ENCODE measurements at places on chromosomes 7 and 10. TPM values are rescaled to one million over a fixed set of nuclear protein-coding genes. Genes with fewer than 3 reads are reported as not detected.

ARHGEF35 gene
- 3.8 TPM for total RNA-seq

TAF5 gene
- 8.6 TPM for total RNA-seq

TNS3 gene
- 1.2 TPM for total RNA-seq

PPRC1 gene
- 42.6 TPM for total RNA-seq

IDI1 gene
- 37.4 TPM for total RNA-seq

TRPV6 gene
- total RNA-seq = not detected

SLC13A1 gene
- not detected for total RNA-seq

CLRN3 gene
- total RNA-seq = not detected

GRCh38 chr10:23100331-23101030 lies 5.1 kb downstream of the MSRB2 start:
- DNase-seq = no peak
- H3K4me3 ChIP-seq = no peak overlapping the region
- peak overlapping the region; percentile 61 for H3K27ac ChIP-seq
- H3K27me3 ChIP-seq = no peaks in the 10 kb centered on the region

- no peaks in the 10 kb centered on the region for H3K27me3 ChIP-seq
- H3K4me3 ChIP-seq = no peak overlapping the region
- no peak for DNase-seq
- no peaks in the 10 kb centered on the region for H3K36me3 ChIP-seq
Measured at GRCh38 chr10:119755446-119755845, 29.6 kb downstream of the INPP5F start.

DNA sequence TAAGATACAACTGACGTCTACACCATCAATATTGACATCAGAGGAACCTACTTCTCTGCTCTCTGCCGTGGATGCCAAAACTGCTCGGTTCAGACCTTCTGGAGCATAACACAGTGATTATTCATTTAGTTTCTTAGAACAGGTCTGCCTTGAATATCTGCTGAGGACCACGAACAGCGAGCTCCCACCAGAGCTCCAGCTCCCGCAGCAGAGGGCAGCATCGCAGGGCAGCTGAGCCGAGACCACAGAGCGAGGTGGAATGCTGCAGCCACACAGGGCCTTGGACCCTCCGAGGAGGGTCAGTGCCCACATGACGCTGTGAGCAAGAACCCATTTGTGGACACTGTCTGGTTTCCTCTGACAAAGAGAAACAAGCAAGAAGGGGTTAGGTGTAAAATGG lies 6.8 kb downstream of the VIPR2 start:
- no peaks in the 10 kb centered on the region for H3K36me3 ChIP-seq
- H3K4me3 ChIP-seq = no peak overlapping the region
- H3K27ac ChIP-seq = no peak overlapping the region
- peaks cover 7% of the 10 kb centered on the region for H3K4me1 ChIP-seq

- DNase-seq = no peak
- no peak overlapping the region for H3K4me3 ChIP-seq
- H3K4me1 ChIP-seq = no peaks in the 10 kb centered on the region
Measured at GRCh38 chr7:125326666-125327255, 397.1 kb upstream of the POT1 start.

DNA sequence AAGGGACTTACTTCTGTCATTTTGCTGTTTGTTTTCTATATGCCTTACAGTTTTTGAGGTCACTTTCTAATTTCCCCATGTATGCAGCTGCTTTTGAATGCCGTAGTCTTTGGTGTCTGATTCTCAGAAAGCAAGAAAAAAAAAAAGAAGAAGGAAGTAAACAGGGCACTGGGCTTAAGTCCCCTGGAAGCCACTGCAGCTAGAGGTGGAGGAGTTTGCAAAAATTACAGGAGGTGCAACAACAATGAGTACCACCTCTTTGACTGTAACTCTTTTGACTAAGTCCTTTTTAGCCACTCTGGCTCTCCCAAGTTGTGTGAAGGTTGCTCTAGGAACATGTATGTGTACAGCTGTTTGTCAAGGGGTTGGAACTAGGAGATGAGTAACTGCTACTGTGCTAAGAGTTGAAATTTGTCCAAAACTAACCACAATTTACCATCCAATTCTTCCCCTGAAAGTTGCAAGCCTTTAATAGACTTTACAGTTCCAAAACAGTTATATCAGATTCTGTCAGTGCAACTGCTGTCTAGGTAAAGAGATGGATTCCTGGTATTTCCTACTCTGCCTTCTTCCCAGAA lies 588.0 kb upstream of the LRRN3 start:
- DNase-seq = no peak
- no peaks in the 10 kb centered on the region for H3K27me3 ChIP-seq
- no peaks in the 10 kb centered on the region for H3K36me3 ChIP-seq
- no peaks in the 10 kb centered on the region for H3K4me1 ChIP-seq

GRCh38 chr10:58642283-58642682 lies 129.6 kb downstream of the BICC1 start:
- no peak for DNase-seq
- H3K27ac ChIP-seq = no peak overlapping the region
- peaks cover 14% of the 10 kb centered on the region for H3K27me3 ChIP-seq
- no peaks in the 10 kb centered on the region for H3K36me3 ChIP-seq

GRCh38 chr7:25820432-25821040 lies 331.5 kb upstream of the NFE2L3 start:
- peaks cover 55% of the 10 kb centered on the region for H3K27me3 ChIP-seq
- H3K4me3 ChIP-seq = no peak overlapping the region
- no peak for DNase-seq
- H3K4me1 ChIP-seq = no peaks in the 10 kb centered on the region
- H3K36me3 ChIP-seq = peaks cover 1% of the 10 kb centered on the region

GRCh38 chr10:73940634-73941221 lies 29.8 kb downstream of the PLAU start:
- H3K4me1 ChIP-seq = no peaks in the 10 kb centered on the region
- H3K36me3 ChIP-seq = no peaks in the 10 kb centered on the region
- no peaks in the 10 kb centered on the region for H3K27me3 ChIP-seq
- H3K4me3 ChIP-seq = peak overlapping the region; percentile 58
- peak; percentile 93 for DNase-seq

- peaks cover 14% of the 10 kb centered on the region for H3K4me1 ChIP-seq
- H3K27ac ChIP-seq = no peak overlapping the region
- no peaks in the 10 kb centered on the region for H3K36me3 ChIP-seq
- H3K27me3 ChIP-seq = peaks cover 30% of the 10 kb centered on the region
- H3K4me3 ChIP-seq = no peak overlapping the region
Measured at GRCh38 chr7:29115130-29115687, 31.1 kb downstream of the CPVL start.

DNA sequence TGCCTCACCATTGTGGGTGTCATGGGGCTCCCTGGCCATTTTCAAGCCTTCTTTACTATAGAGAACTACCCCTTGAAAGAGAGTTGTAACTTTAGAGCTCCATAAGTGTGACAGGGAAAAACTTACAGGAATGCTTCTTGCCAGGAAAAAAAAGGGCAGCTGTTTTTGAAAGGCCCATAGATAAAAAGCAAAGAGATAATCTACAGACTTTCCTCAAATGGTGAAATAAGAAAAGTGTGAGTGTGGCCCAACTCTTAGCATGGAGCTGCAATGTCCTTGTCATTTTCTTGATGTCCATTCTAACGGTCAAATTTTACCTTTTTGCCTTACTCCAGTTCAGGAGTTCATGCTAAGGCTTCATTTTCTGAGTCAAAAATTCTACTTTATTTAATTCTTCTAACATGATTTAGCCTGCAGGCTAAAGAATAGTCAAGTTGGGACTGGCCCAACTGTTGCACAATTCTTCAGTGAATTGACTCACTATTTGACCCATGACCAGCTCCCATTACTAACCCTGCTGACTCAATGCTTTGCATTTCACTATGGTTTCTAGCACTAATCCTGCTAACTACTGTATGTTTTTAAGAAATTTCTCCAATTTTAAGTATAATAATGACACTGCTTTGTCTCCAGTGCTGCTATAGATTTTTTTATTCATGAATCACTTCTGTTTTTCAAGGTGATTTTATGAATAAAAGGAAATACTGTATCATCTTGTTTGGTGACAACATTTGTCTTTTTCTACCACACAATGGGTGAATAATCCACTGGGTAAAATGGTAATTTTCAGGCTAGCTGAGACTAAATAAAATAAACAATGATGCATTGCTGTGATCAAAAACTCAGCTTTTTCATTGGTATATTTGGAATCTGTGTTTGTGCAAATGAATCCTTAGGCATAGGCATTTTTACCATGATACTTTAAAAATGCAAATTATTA lies 41.4 kb upstream of the SGCE start:
- no peak for DNase-seq
- no peaks in the 10 kb centered on the region for H3K27me3 ChIP-seq
- no peaks in the 10 kb centered on the region for H3K4me1 ChIP-seq

DNA sequence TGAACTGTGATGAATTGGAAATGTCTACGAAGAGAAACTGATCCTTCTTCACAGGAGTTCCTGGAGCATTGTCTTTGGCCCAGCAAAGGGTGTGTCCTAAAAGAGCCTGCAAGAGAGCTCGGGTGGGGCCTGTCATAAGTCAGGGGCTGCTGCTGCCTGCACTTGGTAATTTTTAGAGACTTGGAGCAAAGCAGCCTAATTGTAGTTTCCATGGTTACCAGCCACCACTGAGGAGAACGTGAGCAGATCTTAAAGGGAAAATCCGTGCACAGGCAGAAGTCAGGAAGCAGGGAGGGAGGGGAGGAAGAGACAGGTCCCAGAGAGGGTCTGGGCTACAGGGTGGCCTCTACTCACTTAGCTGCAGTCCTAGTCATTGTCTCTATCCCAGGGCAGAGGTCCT lies 463.6 kb downstream of the PLXNA4 start:
- no peak for DNase-seq
- H3K27me3 ChIP-seq = peaks cover 6% of the 10 kb centered on the region
- no peak overlapping the region for H3K4me3 ChIP-seq
- H3K36me3 ChIP-seq = no peaks in the 10 kb centered on the region
- no peak overlapping the region for H3K27ac ChIP-seq
- H3K4me1 ChIP-seq = no peaks in the 10 kb centered on the region

GRCh38 chr10:86678999-86679792 lies 10.9 kb downstream of the LDB3 start:
- no peaks in the 10 kb centered on the region for H3K4me1 ChIP-seq
- H3K36me3 ChIP-seq = no peaks in the 10 kb centered on the region
- no peak for DNase-seq
- no peak overlapping the region for H3K4me3 ChIP-seq
- H3K27me3 ChIP-seq = no peaks in the 10 kb centered on the region

- no peak overlapping the region for H3K27ac ChIP-seq
- H3K36me3 ChIP-seq = no peaks in the 10 kb centered on the region
- no peak for DNase-seq
- peaks cover 26% of the 10 kb centered on the region for H3K4me1 ChIP-seq
Measured at GRCh38 chr7:77859343-77859742, 60.8 kb downstream of the PHTF2 start.

GRCh38 chr10:88544140-88544870 lies 38.8 kb downstream of the RNLS start:
- no peak for DNase-seq
- no peak overlapping the region for H3K27ac ChIP-seq
- H3K36me3 ChIP-seq = no peaks in the 10 kb centered on the region
- H3K27me3 ChIP-seq = no peaks in the 10 kb centered on the region

DNA sequence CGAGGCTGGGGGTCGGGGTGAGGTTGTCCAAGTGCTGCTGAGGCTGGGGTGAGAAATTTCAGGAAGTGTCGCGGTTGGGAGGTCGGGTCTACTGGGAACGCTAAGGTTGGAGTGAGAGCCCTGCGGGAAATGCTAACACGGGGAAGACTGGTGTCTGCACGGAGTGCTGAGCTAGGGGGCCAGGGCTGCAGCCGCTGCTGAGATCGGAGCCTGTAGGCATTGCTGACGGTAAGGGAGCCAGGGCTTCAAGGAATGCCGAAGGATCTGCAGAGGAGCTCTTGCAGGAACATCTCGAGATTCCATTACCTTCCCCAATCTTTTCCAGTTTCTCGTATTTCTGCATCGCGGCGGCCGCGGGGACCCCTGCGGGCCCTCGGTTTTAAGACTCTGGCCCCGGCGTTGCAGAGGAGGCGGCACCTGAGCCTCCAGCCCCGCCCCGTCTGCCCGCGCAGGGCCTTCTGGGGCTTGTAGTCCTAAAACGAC lies at the start of gene CDK5:
Gene CDK5, minus strand, starts transcription at position 392 of the 483 bp plus-strand sequence. Its CDS starts 49 bp downstream, at position 343.
- peaks cover 43% of the 10 kb centered on the region for H3K4me1 ChIP-seq
- H3K36me3 ChIP-seq = peaks cover 2% of the 10 kb centered on the region
- H3K4me3 ChIP-seq = peak within 1 kb of the TSS; percentile 98
- no peak for DNase-seq
- peak within 1 kb of the TSS; percentile 96 for H3K27ac ChIP-seq
- no peaks in the 10 kb centered on the region for H3K27me3 ChIP-seq

DNA sequence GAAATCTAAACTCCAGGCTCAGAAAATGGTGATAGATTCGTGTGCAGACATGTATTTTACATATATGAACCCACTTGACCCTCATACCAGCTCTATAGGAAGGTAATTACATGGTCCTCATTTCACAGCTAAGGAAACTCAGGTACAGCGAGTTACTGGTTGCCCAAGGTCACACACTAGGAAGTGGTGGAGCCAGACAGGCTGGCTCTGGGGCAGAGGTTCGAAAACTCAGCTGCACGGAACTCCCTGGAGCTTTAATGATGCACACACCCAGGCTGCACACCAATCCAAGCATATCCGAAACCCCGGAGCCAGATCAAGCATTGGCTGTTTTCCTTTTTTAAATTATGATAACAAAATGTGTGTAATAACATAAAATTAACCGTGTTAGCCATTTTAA lies 172.4 kb downstream of the COBL start:
- peaks cover 6% of the 10 kb centered on the region for H3K27me3 ChIP-seq
- no peak overlapping the region for H3K4me3 ChIP-seq
- H3K36me3 ChIP-seq = no peaks in the 10 kb centered on the region
- DNase-seq = no peak
- peaks cover 28% of the 10 kb centered on the region for H3K4me1 ChIP-seq

GRCh38 chr7:44661233-44661632 lies 54.8 kb downstream of the OGDH start:
- H3K36me3 ChIP-seq = peaks cover 24% of the 10 kb centered on the region
- DNase-seq = no peak
- no peaks in the 10 kb centered on the region for H3K27me3 ChIP-seq
- no peak overlapping the region for H3K27ac ChIP-seq
- no peaks in the 10 kb centered on the region for H3K4me1 ChIP-seq

Measured in activated T-cell treated with anti-CD3 and anti-CD28 coated beads, Interleukin-2, amount 50 U/mL, for 72 hours (primary cell).